Urinary bladder (tissue), 4 donors: ENCODE measurements at places on chromosomes 1 and 21.

GRCh38 chr1:201295861-201296260, 12.6 kb downstream of the PKP1 start:
- DNase-seq = no peak

DNA sequence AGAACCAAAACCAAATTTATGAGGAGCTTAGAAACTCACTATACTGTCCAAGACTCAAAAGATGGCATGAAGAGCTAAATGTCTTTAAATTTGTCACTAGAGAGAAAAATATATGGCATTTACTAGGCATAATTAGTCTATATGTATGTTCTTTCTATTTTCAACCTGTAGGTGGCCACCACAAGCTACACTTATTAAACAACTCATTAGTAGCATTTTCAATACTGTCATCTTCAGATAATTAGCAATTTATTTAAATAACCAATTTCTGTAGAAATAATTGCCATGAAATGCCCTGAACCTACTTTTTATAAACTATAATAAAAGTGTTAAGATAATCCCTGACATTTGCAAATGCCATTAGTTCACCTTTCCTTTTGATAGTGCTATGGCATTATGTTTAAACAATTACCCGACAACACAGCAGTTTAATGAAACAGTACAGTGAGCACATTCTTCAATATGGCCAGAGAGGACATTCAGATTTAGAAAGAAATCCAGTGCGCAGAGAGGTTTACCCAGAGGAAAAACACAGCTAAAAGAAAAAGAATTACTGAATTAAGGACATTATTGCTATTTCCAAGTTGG, 522.5 kb downstream of the PTBP2 start:
- no peak for DNase-seq

DNA sequence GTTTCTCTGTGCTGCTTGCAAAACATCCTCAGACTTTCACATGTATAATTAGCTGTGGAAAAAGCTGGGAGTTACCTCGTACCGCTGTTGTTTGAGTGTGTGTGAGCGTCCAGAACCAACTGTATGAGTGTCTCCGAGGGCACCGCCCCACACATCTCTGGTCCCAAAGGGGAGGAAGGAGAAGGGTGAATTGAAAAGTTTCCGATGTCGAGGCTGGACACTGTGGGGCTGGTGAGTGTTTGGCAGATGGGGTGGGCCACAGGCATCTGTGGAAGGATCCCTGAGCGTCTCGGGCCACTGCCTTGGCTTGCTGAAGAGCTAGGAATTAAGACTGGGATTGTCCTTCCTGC, 1.2 kb downstream of the ATP2B4 start:
- no peak for DNase-seq

DNA sequence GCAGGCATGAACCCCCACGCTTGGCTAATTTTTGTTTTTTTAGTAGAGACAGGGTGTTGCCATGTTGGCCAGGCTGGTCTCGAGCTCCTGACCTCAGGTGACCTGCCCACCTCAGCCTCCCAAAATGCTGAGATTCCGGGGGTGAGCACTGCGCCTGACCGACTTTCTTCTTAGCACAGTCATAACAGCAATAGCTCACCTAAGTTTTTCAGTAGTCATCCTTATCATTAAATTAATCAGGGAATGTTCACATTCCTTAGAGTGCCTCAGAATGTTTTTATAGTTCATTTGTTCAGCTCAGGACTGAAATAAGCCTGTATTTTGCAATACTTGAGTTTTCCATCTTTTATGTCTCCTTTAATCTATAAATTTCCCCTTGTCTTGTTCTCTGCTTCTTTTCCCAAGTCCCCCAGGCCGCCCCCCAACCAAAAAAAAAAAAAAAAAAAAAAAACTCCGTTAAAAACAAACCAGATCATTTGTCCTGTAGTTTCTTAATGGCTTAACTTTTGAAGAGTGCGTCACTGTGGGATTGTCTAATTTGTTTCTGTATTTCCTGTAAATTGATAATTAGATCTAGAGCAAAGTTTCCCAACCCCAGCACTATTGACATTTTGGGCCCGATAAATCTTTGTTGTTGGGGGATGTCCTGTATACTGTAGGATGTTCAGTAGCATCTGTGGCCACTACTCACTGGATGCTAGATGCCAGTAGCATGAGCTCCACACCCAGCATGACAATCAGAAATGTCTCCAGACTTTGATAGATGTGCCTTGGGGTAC, 120.7 kb downstream of the ITSN1 start:
- DNase-seq = no peak

DNA sequence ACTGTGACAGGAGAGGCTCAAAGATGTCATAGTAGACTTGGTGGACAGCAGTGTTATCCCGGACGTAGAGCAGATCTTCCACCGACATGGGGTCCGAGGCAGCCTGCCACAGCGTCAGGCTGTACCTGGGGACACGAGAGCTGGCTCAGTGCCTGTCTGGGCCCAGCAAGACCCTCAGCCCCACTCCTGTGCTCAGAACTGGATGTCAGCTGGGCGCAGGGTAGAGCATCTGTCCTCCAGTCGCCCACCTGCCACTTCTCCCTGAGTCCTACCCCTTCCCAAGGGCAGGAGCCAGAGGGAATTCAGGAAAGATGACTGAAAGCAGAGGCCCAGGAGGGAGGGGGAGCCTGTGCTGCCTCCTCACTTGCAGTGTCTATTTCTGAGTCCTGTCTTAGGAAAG, 11.7 kb downstream of the FAM151A start:
- no peak for DNase-seq

DNA sequence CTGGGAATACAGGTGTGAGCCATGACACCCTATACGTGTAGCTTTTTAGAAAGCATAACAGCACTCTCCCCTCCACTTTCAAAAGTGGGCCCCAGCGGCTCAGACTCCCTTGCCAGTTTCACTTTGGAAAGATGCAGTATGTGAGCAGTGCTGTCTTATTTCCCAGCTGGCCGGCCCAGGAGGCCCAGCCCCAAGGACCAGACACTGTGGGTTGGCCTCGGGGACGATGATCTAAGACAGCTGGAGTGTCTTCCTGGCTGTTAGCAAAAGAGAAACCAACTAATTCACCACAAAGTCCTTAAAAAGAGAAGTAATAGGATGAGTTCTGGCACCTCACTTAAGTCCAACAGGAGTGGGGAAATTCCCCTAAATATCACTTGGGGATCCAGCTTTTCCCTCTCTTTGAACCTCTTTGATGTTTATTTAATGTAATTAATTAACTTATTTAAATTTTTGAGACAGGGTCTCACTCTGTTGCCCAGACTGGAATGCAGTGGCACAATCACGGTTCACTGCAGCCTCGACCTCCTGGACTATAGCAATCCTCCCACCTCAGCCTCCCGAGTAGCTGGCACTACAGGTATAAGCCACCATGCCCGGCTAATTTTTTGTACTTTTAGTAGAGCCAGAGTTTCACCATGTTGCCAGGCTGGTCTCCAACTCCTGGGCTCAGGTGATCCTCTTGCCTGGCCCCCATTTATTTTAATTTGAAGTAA, 17.6 kb upstream of the CLIC4 start:
- DNase-seq = peak; percentile 69

DNA sequence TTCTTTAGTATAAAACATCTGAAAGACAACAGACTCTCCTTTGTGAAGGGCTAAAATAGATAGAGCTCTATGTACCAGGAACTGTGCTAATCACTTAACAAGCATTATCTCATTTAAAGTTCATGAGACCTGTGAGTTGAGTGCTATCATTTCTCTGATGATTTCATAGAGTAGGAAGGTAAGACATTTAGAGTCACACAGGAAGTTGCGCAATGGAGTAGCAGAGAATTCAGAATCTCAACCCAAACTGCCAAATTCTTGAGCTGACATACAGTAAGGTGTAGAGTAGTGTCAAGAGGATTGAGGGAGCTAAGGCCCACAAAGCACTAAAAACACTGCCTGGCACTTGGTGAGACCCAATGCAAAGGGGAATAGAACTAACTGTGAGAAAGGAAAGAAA, 384.3 kb downstream of the NTNG1 start:
- DNase-seq = no peak
